ENCODE measurements at places on chromosomes 13 and 19. TPM values are rescaled to one million over a fixed set of nuclear protein-coding genes. Genes with fewer than 3 reads are reported as not detected.

HSPBP1 gene
- total RNA-seq = 14.5 TPM

RFPL4A gene
- 0.62 TPM for total RNA-seq

RXFP2 gene
- total RNA-seq = not detected

LILRB5 gene
- total RNA-seq = 5.5 TPM

IGSF23 gene
- total RNA-seq = not detected

PGLYRP2 gene
- not detected for total RNA-seq

KCNC3 gene
- 0.13 TPM for total RNA-seq

CGB3 gene
- 0.22 TPM for total RNA-seq

- no peaks in the 10 kb centered on the region for H3K36me3 ChIP-seq
- H3K27ac ChIP-seq = no peak overlapping the region
- no peaks in the 10 kb centered on the region for H3K4me1 ChIP-seq
- peak; percentile 36 for DNase-seq
These were observed 318.9 kb upstream of the HTR2A start for GRCh38 chr13:47215736-47216135.

DNA sequence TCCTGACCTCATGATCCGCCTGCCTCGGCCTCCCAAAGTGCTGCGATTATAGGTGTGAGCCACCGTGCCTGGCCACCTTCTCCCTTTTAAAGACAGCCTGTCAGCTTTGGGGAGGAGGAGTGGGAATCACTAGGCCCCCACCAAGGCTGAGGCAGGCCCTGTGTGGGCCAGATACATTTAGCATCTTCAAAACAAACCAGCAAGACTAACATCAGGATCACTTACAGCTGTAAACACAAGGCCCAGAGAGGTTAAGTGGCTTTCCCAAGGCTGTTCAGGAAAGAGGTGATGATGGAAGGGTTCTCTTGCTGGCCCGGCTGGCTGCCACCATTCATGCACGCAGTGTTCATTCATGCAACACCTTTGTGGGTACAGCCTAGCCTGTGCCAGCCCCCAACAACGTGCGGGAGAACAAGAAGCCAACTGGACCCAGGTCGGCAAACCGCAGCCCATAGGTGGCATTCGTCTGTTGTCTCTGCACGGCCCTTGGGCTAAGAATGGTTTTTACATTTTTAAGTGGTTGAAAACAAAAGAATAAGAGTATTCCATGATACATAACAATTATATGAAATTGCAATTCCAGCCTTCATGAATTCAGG is 23.0 kb downstream of the IER2 start:
- H3K27ac ChIP-seq = peak overlapping the region; percentile 55
- H3K36me3 ChIP-seq = no peaks in the 10 kb centered on the region
- no peaks in the 10 kb centered on the region for H3K27me3 ChIP-seq
- DNase-seq = no peak

- H3K4me3 ChIP-seq = peak overlapping the region; percentile 55
- H3K27me3 ChIP-seq = no peaks in the 10 kb centered on the region
- DNase-seq = peak; percentile 94
- peak overlapping the region; percentile 49 for H3K27ac ChIP-seq
These were observed 31.2 kb downstream of the ZNF701 start for GRCh38 chr19:52601025-52601973.

DNA sequence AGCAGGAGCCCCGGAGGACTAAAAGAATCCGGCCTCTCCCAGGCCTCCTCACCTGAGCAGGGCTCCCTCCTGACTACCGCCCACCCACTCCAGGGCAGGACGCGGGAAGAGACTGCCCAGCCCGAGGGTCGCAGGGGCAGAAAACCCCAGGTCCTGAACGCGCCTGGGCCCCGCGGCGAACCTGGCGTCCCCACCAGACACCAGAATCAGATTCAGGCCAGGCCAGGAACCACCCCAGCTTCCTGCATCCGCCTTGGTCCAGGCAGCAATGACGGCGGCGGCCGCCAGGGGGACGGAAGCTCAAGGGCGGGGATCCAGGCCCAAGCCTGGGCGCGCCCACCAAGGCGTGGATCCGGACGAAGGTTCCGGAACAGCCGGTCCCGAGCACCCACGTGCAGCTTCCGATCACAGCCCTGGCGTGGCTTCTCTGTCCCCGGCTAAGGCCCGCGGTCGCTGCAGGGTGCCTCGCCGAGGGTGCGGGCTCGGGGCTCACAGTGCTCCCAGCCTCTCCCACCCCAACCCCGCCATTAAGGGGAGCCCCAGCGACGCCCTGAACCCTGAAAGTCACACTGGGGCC is 3.6 kb downstream of the LGALS7 start:
- H3K27me3 ChIP-seq = no peaks in the 10 kb centered on the region
- H3K4me3 ChIP-seq = peak overlapping the region; percentile 43
- H3K36me3 ChIP-seq = no peaks in the 10 kb centered on the region
- peak; percentile 93 for DNase-seq
- peaks cover 8% of the 10 kb centered on the region for H3K4me1 ChIP-seq

DNA sequence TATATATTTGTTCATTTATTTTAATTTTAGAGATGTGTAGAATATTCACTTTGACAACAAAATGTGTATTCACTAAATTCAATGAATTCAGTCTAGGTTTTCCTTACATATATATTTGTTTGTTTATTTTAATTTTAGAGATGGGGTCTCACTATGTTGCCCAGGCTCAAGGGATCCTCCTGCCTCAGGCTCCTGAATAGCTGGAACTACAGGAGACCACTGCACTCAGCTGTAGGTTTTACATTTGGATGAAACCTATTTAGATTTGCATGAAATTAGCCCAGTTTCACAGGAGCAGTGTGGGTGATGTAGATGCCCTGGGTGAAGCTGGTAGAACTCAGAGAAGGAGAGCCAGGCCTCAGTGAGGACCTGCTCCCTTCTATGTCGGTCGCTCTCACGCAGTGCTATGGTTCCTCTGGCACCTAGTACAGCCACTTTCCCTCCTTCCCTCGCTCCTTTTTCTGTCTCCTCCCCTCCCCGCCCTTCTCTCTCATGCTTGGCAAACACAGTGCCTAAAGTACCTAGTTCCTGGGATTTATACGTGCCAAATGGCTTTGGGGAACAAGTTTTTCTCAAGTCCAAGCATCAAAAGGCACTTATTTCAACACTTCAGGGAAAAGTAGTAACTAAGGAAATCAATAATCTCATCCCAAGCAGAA is 14.7 kb upstream of the HMGB1 start:
- no peak for DNase-seq
- H3K27me3 ChIP-seq = no peaks in the 10 kb centered on the region
- H3K36me3 ChIP-seq = no peaks in the 10 kb centered on the region
- H3K4me1 ChIP-seq = peaks cover 6% of the 10 kb centered on the region
- no peak overlapping the region for H3K27ac ChIP-seq

DNA sequence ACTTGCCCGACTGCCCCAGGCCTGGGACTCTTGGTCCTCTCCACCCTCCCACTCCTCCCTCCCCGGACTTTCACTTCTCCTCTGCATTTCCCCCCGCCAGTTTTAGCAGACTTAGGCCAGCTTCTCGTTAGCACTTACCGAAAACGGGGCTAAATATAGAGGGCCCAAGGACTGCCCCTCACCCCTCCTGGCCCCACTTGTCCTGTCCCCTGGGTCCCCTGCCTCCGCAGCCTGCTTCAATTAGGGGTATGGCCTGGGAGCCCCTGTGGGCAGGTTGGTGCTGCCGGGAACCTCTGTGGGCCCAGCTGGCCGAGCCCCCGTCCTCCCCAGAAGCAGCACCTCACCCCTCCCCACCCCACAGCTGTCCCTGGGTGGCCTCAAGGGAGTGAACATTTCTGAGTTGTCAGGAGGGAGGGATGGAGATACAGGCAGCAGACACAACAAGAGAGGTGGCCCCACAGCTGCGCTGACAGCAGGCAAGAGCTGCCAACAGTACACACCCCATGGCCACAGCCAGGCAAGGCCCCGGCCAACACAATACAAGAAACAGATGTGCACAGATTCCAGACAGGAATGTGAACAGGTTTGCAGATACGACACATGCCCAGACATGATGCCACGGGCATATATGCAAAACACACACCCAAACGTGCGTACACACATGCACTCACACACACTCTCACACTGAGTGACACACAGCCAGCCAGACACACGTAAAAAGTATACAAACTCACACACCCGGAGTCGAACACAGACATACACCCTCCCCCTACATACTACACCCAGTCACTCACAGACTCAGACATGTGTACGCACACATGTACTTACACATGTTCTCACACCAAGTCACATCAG is 2.6 kb downstream of the POU2F2 start:
- H3K36me3 ChIP-seq = no peaks in the 10 kb centered on the region
- peaks cover 23% of the 10 kb centered on the region for H3K4me1 ChIP-seq
- no peak overlapping the region for H3K27ac ChIP-seq
- no peak overlapping the region for H3K4me3 ChIP-seq

GRCh38 chr19:32868206-32868950 is 1.2 kb downstream of the SLC7A9 start:
- no peaks in the 10 kb centered on the region for H3K36me3 ChIP-seq
- H3K4me3 ChIP-seq = no peak overlapping the region
- no peak overlapping the region for H3K27ac ChIP-seq
- peaks cover 16% of the 10 kb centered on the region for H3K4me1 ChIP-seq
- H3K27me3 ChIP-seq = no peaks in the 10 kb centered on the region

- no peaks in the 10 kb centered on the region for H3K36me3 ChIP-seq
- no peaks in the 10 kb centered on the region for H3K4me1 ChIP-seq
- no peaks in the 10 kb centered on the region for H3K27me3 ChIP-seq
- no peak overlapping the region for H3K27ac ChIP-seq
- H3K4me3 ChIP-seq = no peak overlapping the region
These were observed 706.4 kb upstream of the KLHL1 start for GRCh38 chr13:70814684-70815083.

DNA sequence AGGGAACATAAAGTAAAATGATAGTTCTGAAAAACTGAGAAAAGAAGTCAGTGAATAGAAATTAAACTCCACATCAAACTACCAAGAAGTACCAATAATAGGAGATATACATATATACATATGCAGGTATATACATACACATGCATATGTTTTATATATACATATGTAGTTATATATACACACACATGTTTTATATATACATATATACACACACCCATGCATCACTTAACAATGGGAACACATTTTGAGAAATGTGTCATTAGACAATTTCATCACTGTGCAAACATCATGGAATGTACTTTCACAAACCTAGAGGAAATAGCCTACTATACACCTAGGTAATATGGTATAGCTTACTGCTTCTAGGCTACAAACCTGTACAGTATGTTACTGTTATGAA is 626.8 kb upstream of the PCDH9 start:
- H3K4me1 ChIP-seq = no peaks in the 10 kb centered on the region
- no peaks in the 10 kb centered on the region for H3K27me3 ChIP-seq
- no peak overlapping the region for H3K27ac ChIP-seq

DNA sequence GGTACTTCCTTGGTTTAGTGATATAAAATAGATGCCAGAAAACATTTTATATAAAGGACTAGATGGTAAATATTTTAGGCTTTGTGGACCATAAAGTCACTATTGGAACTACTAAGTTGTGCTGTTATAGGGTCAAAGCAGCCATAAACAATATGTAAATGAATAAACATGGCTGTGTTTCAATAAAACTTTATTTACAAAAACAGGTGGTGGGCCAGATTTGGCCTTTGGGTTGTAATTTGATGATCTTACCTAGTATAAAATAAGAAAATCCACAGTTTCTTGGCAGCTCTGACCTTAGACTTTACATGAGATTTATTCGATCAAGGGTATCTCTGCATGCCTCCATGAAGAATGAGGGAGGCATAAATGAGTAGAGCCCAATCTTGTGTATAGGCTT is 232.0 kb upstream of the PCDH9 start:
- no peaks in the 10 kb centered on the region for H3K4me1 ChIP-seq
- DNase-seq = no peak
- no peak overlapping the region for H3K4me3 ChIP-seq
- no peaks in the 10 kb centered on the region for H3K36me3 ChIP-seq

- no peak for DNase-seq
- H3K4me1 ChIP-seq = peaks cover 24% of the 10 kb centered on the region
- H3K4me3 ChIP-seq = peak overlapping the region; percentile 94
- no peaks in the 10 kb centered on the region for H3K36me3 ChIP-seq
- H3K27me3 ChIP-seq = no peaks in the 10 kb centered on the region
These were observed 423 bp downstream of the LSM14A start for GRCh38 chr19:34172661-34173192.

GRCh38 chr19:54489341-54489740 is 13.3 kb upstream of the LAIR2 start:
- no peak overlapping the region for H3K27ac ChIP-seq
- peaks cover 2% of the 10 kb centered on the region for H3K27me3 ChIP-seq
- no peak overlapping the region for H3K4me3 ChIP-seq
- DNase-seq = no peak

DNA sequence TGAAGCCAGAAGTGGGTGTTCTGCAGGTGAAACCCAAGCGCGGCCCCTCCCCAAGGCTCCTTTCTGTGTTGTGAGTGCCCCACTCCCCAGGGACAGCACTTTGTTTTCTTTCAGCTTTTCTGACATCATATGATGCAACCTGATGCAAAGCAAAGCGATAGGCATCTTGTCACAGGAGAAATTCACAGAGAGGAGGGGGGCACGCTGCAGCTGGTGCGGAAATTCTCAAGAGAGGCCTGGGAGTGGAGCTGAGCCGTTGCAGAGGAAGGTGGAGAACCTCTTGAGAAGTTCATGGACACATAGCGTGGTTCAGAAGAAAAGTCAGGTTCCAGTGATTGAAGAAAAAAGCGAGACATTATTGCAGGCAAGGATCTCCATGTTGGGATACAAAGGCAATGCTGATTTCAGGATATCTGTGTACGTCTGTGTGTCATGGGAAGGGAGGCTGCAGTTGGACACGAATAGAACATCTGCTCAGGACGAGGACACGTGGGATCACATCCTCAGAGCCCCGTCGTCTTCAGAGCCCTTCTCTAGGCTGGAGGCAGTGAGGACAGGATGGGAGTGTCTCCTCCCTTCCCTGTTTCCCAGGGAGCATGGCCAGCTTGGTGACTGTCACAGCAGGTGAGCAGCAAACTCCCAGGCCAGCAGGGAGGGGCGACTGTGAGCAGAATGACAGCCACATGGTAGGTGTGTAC is 79.2 kb downstream of the IRS2 start:
- H3K27ac ChIP-seq = no peak overlapping the region
- H3K36me3 ChIP-seq = no peaks in the 10 kb centered on the region
- H3K4me3 ChIP-seq = no peak overlapping the region
- no peaks in the 10 kb centered on the region for H3K4me1 ChIP-seq
- H3K27me3 ChIP-seq = peaks cover 2% of the 10 kb centered on the region

- no peaks in the 10 kb centered on the region for H3K27me3 ChIP-seq
- no peak overlapping the region for H3K4me3 ChIP-seq
- no peak overlapping the region for H3K27ac ChIP-seq
- peaks cover 19% of the 10 kb centered on the region for H3K4me1 ChIP-seq
- H3K36me3 ChIP-seq = peaks cover 72% of the 10 kb centered on the region
These were observed 96.5 kb downstream of the DOCK9 start for GRCh38 chr13:98881390-98881789.

DNA sequence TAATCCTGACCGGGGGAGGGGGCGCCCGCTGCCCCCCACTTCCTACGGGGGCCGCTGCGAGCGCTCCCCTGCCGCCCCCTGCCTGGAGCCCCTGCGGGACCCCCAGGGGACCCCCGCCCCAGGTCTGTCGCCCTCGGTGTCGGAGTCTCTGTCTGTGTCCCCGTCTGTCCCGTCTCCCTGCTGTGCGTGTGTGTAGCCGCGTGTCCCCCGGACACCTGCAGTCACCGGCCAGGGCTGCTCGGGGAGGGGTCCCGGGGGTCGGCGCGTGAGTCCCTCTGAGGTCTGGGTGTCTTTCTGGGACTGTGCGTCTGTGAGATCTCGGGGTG is 7.7 kb upstream of the NFIC start:
- DNase-seq = no peak
- peaks cover 8% of the 10 kb centered on the region for H3K27me3 ChIP-seq
- peak overlapping the region; percentile 46 for H3K4me3 ChIP-seq
- H3K36me3 ChIP-seq = no peaks in the 10 kb centered on the region

- no peaks in the 10 kb centered on the region for H3K36me3 ChIP-seq
- DNase-seq = no peak
- H3K27ac ChIP-seq = no peak overlapping the region
- no peaks in the 10 kb centered on the region for H3K27me3 ChIP-seq
- no peaks in the 10 kb centered on the region for H3K4me1 ChIP-seq
These were observed 1028.0 kb downstream of the UQCRFS1 start for GRCh38 chr19:28184997-28185396.

- peaks cover 17% of the 10 kb centered on the region for H3K4me1 ChIP-seq
- no peak for DNase-seq
- H3K4me3 ChIP-seq = no peak overlapping the region
These were observed 111.3 kb upstream of the UQCRFS1 start for GRCh38 chr19:29324291-29324680.

All from muscle of leg (tissue), 16 donors.